ENCODE measurements at places on chromosomes 12 and 14. TPM values are rescaled to one million over a fixed set of nuclear protein-coding genes. Genes with fewer than 3 reads are reported as not detected.

CCDC38 gene
- total RNA-seq: 0.14 TPM

DNA sequence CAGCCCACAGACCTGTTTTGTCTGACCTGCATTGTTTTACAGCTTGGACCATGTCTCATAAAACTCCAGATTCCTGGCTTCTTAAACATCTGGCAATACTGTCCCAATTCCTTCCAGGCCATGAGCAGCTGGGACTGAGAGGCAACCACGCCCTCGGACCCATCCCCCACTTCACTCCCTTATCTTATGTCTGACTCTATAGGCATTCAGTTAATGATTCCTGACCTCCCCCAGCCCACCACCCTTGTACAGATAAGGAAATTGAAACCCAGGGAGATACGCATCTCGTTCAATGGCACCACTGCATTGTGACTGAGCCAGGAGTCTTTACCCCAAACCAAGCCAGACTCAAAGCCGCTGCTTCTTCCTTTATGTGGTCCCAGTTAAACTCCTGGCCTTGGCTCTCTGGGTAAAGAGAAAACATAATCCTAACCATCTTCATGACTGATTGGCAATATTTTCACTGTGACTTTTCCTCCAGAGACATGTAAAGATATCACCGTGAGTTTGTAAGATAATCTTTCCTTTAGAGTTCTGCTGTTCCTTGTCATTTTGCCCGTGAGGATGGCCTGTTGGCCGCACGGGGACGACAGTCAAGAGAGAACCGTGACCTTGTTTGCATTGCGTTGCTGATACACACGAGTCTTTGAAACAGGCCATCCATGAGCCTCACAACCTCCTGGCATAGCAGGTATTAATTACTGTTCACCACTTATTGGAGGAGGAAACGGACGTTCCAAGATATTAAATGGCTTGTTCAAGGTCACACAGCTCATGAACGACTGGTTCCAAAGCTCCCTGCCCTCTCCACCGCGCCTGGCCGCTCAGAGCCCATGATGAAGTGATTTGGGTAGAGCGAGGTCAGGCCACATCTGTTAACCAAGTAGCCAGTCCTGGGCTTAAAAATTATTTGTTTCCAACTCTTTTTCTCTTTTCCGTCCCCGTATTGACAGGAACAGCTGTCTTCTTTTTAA, 39.4 kb downstream of the MAP1LC3B2 start:
- no peak for DNase-seq
- no peak overlapping the region for H3K4me3 ChIP-seq
- no peaks in the 10 kb centered on the region for H3K27me3 ChIP-seq
- peak overlapping the region; percentile 76 for H3K27ac ChIP-seq
- H3K36me3 ChIP-seq: no peaks in the 10 kb centered on the region

GRCh38 chr12:121417847-121418246, 17.9 kb downstream of the RNF34 start:
- no peaks in the 10 kb centered on the region for H3K36me3 ChIP-seq
- H3K4me3 ChIP-seq: no peak overlapping the region
- H3K27ac ChIP-seq: no peak overlapping the region
- H3K27me3 ChIP-seq: no peaks in the 10 kb centered on the region

DNA sequence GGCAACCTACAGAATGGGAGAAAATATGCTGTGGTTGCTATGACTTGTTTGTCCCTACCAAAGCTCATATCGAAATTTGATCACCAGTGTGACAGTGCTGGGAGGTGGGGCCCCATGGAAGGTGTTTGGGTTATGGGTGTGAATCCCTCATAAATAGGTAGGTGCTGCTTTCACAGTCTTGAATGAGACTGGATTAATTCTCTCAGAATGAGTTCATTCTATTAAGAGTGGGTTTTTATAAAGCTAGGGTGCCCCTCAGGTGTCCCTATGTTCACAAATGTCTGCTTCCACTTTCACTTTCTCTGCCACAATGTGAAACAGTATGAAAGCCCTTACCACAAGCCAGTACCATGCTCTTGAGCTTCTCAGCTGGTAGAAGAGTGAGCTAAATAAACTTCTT, 133.5 kb downstream of the CPNE8 start:
- H3K4me1 ChIP-seq: no peaks in the 10 kb centered on the region
- no peak overlapping the region for H3K27ac ChIP-seq
- H3K36me3 ChIP-seq: no peaks in the 10 kb centered on the region
- DNase-seq: no peak
- H3K27me3 ChIP-seq: no peaks in the 10 kb centered on the region

ANKRD33 gene
- not detected for total RNA-seq

- no peaks in the 10 kb centered on the region for H3K27me3 ChIP-seq
- DNase-seq: no peak
- H3K36me3 ChIP-seq: no peaks in the 10 kb centered on the region
- H3K4me3 ChIP-seq: no peak overlapping the region
- H3K4me1 ChIP-seq: no peaks in the 10 kb centered on the region
These were observed 56.1 kb upstream of the EIF5 start for GRCh38 chr14:103277931-103278330.

RAD9B gene
- 5.1 TPM for total RNA-seq

DNA sequence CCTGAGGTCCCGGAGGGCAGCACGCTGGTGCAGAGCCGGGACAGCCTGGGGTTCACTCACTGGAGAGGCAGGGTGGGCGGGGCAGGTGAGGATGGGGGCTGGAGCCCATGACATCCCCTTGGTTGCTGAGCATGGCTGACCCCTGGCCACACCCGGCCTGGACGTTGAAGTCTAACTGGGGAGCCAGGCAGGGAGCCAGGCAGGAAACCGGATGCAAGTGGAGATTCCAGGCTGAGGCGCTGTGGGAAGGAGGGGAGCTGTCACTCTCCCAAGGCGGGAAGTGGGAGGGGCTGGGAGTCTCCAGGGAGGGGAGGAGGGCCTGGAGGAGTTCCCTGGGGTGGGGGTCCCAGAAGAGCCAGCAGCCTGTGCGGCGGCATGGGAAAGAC, 7.7 kb upstream of the INF2 start:
- no peaks in the 10 kb centered on the region for H3K36me3 ChIP-seq
- DNase-seq: peak; percentile 84
- no peak overlapping the region for H3K4me3 ChIP-seq
- H3K27me3 ChIP-seq: no peaks in the 10 kb centered on the region
